ENCODE measurements at places on chromosomes 11 and 22.

DNA sequence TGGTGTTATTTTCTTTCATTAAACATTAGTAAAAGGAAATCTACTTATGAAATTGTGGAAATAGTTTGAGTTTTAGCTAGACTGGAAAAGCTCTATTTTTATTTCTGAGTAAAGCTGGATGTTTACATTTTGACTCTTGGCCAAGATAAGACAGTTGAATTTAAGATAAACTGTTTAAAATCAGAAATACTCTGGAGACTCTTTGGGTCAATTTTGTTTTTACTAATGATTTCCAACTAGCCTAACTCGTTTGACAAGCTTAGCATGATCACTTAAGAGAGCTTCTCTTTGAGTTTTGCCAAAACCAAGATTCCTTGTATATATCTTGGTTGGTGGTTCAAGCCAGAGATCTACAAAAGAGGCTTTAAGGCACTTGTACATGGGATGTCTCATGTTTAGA, 724.8 kb upstream of the LUZP2 start:
- no peak for DNase-seq

DNA sequence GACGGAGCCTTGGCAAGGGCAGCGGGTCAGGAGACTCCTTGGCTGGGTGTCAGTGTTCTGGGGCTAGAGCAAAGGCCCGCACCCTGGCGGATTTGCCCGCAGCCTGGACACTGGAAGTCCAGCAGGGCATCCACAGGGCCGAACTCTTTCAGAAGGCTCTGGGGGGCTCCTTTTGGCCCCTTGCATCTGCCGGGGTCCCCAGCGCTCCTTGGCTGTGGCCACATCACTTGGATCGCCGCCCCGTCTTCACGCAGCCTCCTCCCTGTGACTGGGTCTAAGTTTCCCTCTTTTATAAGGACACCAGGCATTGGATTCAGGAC, 20.0 kb downstream of the MUC5AC start:
- no peak for DNase-seq

- no peak for DNase-seq
Observed at GRCh38 chr11:74849525-74850391, 99.1 kb downstream of the XRRA1 start.

- no peak for DNase-seq
Observed at GRCh38 chr11:36349351-36350136, 53.5 kb downstream of the PRR5L start.

GRCh38 chr11:112537846-112538330, 277.2 kb upstream of the PLET1 start:
- DNase-seq: no peak

- no peak for DNase-seq
Observed at GRCh38 chr11:58316142-58316541, 42.7 kb downstream of the OR5B17 start.

DNA sequence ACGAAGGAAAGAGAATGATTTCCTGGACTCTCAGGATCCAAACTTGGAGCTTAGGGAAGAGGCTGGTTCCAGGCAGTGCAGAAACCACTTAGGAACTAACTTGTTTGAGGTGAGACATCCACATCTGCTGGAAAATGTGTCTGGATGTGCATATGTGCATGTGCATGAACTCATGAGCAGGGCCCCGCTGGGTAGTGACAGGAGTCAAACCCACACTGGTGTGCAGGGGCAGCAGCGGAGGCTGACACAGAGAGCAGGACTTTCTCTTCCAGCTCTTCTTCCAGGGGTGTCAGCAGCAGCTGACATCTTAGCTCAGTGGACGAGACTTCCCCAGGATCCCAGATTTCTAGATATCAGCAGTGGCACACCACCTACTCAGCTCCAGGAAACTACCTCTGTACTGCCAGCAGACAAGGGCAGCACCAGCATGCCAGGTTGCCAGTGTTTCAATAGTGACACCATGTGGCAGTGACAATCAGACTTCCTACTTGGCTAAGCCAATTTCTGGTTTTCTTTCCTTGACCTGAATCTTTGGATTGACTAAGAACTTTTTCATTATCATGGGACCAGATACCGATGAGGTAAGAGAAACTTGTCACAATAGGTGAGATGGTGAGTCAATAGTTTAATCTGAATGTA, 227.5 kb upstream of the ZC3H12C start:
- DNase-seq: no peak

DNA sequence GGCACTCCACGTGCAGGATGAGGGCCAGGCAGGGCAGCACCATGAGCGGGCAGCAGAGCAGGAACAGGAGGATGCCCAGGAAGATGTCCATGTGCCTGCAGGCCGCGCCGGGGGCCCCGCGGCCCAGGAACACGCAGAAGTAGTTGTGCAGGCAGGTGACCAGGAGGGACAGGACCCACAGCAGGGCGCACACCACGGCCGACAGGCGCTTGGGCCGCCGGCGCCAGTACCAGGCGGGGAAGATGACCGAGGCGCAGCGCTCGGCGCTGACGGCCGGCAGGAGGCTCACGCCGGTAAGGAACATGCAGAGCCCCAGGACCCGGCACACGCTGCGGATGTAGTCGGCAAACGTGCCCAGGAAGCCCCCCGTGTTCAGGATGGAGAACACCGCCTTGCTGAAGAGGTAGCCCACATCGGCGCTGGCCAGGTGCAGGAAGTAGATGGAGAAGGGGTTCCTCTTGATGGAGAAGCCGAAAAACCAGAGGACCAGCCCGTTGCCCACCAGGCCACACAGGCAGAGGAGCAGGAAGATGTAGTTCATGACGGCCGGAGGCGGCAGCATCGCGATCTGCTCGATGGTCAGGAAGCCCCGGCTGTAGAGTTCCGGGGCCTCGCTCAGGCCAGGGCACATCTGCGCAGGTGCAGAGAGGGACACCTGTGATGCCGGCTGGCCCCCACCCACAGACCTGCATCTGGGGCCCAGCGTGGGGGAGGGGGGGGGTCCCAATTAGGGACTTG, 7.2 kb downstream of the MRGPRF start:
- DNase-seq: no peak

DNA sequence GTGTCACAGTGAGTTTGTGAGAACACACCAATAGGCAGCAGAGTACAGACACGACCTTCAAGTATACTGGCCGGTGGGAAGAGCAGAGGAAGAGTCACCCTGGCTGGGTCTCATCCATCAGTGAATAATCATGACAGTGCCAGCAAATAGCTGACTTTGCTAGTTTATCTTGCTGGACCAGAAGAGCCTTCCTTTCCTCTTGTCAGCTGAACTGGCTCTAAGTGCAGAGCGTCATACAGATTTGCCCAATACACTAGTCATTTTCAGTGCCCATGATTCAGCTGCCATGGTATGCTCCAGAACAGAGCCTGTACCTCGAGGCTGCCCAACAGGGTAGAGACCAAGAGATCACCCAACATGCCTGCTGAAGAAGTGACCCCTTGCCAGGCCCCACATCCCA, 82.9 kb upstream of the TBCEL start:
- no peak for DNase-seq

DNA sequence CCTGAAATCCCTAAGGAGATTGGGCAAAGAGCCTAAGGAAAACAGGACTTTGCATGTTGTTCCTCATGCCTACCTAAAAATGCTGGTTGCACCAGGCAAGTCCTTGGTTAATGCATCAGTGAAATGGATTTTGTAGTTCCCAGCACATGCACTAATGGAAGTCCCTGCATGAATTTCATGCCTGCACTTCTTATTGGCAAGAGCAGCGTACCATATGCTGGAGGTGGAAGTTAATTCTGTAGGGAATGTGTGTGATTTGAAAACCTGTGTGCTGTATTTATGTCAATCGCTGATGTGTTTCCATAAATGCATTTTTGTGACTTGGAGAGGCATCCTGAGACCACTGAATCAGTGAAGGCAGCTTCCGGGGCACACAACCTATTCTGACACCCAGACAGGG, 140.3 kb upstream of the MTNR1B start:
- no peak for DNase-seq

GRCh38 chr22:37912171-37912570, 6.1 kb downstream of the MICALL1 start:
- DNase-seq: no peak

DNA sequence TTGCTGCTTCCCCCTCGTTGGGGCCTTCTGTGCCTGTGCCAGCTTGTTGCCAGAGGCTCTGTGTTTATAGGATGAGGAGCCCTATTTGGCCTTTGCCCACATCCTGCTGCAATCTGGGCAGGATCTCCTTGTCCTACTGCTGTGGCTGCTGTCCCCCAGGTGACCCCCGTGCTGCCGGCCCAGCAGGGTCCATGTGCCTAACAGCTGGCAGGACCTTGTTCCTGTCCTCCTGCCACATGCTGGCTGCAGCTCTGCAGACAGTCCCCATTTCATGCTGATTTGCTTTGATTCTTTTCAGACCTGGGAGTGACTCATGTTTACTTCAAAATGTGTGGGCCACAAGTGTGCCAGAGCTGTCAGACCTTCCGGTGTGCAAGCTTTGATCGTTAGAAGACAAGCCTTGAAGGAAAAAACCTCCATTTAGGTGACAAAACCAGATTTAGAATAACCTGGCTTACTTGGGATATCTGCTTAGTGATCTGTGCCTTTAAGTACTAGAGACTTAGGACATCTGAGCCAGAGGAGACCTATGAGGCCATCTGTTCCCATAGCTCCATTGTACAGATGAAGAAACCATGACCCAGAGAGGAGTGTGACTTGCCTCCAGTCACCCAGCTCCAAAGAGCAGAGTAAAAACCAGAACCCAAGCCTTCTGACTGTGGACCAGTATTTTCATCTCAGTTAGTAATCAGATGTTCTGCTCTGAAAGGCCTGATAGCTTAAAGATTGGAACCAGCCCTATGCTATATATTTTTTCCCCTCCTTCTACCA, 11.1 kb downstream of the NAV2 start:
- DNase-seq: no peak

DNA sequence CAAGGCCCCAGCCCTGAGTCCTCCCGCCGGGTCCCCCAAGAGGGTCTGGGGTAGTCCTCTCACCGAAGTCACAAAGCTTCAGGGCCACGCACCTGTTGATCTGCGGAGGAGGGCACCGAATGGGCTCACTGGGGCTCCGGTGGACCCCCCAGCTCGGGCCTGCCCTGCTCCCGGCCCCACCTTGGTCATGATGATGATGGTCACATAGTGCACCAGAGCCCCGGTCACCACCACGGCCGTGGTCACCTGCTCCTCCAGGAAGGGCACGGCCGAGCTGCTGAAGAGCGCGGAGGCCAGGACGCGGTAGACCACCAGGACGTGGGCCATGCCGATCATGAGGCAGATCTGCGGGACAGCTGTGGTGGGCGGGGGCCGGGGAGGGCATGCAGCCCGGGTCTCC, 13.5 kb upstream of the SIGIRR start:
- DNase-seq: no peak

DNA sequence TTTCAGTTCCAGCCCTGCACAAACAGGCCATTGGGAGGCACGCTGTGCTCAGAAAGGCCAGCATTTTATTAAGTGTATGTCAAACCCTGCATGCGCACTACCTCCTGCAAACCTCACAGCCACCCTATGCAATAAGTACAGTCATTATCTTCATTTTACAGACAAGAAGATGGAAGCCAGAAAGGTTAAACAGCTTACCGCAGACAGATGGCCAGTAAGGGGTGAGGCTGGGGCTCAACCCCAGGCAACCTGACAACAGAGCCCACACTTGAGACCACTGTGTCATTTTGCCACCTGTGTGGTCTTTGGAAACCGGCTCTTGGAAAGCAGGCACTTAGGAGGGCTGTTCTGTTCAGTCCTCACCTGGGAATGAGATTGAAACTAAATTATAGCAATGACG, 142.3 kb downstream of the NXPE2 start:
- DNase-seq: no peak

GRCh38 chr11:129192150-129192549, at the start of gene ARHGAP32:
ARHGAP32 (minus strand) TSS chr11:129192325; CDS start chr11:129192198, 127 bp downstream.
- no peak for DNase-seq

- DNase-seq: no peak
Observed at GRCh38 chr11:31060880-31061279, 308.7 kb downstream of the DCDC1 start.

DNA sequence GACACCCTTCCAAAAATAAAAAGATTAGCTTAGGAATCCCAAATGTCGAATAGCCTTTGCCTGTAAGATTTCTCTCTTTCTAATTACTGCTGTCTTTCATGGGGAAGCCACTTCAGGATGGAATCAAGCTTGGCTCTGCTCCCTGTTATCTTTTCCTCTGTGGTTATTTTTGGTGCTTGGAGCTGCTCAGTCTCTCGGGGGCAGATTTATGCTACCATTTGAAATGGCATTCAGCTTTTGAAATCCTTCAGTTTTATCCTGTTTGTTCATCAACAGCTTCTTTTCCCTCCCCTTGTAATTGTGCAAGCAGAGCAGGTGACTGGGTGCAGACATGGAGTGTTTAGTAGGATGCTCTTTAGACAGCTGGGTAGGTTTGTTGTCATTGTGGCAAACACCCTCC, 111.0 kb downstream of the DBX1 start:
- no peak for DNase-seq

DNA sequence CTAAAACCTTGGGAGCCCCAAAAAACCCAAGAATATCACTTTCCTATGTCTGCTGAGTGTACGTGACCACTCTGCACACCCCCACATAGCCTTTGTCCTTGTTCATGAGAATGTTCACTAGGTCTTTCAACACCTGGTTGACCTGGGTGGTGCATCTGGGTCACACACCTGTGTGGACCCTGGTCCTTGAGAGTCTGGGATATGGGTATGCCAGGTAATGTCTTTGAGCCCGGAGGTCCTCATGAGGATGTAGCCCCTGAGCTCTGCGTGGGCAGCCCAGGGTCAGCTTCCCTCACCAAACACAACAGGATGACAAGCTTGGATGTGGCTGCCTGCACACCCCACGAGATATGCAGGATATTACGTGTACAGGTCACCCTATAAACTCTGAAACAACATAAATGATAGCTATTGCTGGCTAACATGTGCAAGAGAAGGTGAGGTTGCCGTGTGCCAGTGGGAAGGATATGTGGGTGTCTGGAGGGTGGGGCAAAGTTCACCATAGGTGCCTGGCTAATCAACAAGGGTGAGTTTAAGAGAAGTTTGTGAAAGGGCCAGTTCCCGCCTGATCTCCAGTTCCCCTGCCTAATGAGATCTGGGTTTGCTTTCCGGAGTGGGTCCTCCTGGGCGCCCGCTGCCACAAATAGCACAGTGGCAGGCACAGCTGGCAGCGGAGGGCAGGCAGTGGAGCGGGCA, 1.4 kb upstream of the PPARA start:
- DNase-seq: no peak

GRCh38 chr11:80054582-80055165, 613.8 kb upstream of the TENM4 start:
- DNase-seq: no peak
